ENCODE measurements at places on chromosomes 11 and 22.

GRCh38 chr11:9868641-9869040, 204.8 kb downstream of the SWAP70 start:
- DNase-seq = no peak

GRCh38 chr11:123454060-123454651, 24.1 kb downstream of the GRAMD1B start:
- DNase-seq = no peak

DNA sequence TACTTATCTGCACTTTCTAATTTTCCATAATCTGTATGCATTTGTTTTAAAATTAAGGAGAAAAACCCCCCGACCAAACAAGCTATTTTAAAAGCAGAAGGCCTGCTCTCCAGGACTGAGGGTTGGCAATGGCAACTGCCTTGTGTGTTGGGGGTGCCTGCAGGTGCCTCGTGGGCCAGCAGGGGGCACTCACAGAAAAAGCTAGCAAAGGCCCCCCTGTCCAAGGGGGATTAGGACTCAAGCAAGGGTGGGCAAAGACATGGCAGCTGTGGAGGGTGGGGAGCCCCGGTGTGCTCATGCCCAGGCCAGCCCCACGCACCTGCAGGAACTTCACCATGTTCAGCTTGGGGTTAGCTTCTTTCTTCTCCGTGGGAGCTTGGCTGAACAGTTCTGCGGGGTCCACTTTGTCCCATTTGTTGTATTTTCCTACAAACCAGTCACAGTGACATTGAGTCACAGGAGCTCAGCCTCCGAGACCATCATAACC, 10.3 kb downstream of the TOP3B start:
- DNase-seq = no peak

GRCh38 chr11:94332814-94333213, 28.4 kb downstream of the IZUMO1R start:
- no peak for DNase-seq

DNA sequence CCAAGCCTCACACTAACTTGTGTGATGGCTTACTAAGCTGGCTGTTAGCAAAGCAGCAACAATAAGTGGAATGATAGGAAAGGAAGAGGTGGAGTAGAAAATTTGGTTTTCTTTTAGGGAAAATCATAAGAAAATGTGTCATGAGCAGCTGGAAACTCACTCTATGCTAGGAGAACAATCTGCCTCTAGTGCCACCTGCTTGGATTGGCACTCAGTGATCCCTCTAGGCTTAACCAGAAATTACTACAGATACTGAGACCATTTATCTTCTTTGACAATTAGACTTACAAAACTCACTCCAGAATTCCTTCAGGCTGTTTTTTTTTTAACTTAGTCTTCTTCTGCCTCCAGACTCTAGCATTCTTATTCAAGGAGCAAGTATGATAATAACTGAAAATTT, 117.3 kb downstream of the CD44 start:
- no peak for DNase-seq

- no peak for DNase-seq
Measured at GRCh38 chr11:31387379-31387778, 17.7 kb downstream of the DNAJC24 start.

- no peak for DNase-seq
Measured at GRCh38 chr22:35746248-35746647, 28.6 kb downstream of the APOL5 start.

DNA sequence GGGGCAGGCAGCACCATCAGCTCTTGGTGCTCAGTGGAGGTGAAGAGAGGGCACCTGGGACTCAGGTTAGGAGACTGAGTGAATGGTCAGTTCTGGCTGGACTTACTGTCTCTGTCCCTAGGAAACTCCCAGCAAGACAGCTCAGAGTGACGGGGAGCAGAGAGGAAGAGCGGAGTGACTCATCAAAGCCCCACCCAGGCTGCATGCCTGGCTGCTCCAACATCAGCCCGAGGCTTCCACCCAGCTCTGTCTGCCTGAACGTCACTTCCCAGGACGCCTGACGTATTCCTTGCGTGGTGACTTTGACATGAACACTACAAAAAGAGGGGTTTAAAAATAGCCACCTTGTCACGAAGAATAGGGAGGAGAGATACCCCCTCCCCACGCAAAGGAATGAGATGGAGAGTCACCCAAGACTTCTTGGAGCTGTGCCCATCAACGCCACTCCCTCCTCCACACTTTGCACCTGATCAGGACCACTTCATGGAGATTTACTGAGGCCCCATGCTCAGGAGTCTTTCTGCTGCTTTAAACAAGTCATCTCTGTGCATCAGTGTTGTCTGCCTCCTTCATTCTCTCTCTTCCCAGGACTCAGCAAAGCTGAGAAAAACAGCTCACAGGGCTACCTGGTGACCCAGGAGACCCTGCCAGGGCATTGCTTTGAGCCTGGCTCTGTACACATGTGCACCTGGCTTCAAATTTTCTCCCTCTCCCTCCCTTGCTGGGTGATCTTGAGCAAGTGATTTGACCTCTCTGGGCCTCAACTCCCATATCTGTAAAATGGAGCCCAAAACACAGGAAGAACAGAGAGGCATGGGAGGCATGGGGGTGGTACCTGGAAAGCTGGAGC, 83.1 kb downstream of the MN1 start:
- DNase-seq = no peak

GRCh38 chr11:93686812-93687211, 25.3 kb downstream of the CEP295 start:
- DNase-seq = no peak

- DNase-seq = no peak
Measured at GRCh38 chr11:104764710-104765045, 133.6 kb downstream of the CASP12 start.

GRCh38 chr11:105589346-105589745, 20.5 kb upstream of the GRIA4 start:
- no peak for DNase-seq

GRCh38 chr11:47329987-47330931, 22.2 kb downstream of the MYBPC3 start:
- DNase-seq = no peak

- no peak for DNase-seq
Measured at GRCh38 chr11:13782390-13783075, 114.1 kb downstream of the FAR1 start.

- DNase-seq = no peak
Measured at GRCh38 chr11:50098186-50098725, 65.6 kb downstream of the OR4C45 start.

DNA sequence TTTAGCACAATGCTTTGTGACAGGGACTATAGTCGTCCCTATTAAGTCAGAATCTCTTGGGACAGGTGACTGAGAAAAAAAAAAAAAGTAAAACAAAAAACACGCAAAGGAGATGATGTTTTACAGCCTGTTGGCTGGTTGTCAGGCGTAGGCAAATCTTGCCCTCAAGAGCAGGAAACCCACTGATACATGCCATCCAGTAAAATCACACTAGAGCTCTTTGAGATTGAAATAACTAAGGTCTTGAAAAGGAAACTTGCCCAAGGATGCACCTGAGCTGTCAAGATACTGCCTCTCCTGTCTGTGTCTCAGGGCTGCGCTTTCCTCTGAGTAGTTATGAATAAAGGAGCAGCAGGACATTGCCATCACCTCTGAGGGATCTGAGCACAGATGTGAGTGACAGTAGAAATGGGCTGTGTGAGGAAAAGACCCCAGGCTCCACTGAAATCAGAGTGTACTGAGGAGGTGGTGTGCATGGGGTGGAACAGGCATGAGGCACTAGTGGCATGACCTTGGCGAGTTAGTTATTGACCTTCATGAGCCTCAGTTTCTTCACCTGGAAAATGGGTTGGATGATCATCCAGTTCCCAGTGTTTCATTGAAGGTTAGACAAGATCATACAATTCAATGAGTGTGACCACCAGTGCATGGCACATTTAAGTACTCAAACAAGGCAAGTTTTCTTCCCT, 23.3 kb downstream of the MICAL2 start:
- DNase-seq = no peak

DNA sequence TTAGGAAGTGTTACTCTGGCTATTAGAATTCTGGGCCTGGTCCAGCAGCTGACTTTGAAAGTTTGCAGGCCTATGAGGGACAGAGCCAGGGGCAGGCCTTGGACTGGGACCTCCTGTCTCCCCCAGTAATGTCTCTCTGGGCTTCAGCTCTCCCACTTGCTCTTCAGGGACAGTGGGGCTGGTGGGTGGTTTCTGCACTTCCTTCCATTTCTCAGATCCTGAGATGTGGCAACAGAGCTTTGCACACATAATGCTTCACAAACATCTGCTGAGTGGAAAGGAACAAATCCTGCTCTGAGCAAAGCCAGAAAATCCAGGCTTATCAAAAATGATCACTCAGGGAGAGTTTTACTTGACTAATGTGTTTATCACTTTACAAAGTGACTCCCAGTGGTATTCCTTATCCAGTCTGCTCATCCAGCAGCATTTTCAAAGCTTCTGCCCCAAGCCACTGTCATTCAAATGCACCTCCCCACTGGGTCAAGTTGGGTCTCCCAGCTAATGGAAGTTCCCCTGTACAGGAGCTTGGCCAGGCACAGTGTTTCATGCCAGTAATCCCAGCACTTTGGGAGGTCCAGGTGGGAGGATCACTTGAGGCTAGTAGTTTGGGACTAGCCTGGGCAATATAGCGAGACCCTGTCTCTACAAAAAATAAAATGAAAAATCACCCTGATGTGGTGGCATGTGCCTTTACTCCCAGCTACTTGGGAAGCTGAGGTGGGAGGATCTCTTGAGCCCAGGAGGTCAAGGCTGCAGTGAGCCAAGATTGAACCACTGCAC, 13.5 kb upstream of the OSBP2 start:
- no peak for DNase-seq

- no peak for DNase-seq
Measured at GRCh38 chr11:34431979-34432378, 6.8 kb upstream of the CAT start.

DNA sequence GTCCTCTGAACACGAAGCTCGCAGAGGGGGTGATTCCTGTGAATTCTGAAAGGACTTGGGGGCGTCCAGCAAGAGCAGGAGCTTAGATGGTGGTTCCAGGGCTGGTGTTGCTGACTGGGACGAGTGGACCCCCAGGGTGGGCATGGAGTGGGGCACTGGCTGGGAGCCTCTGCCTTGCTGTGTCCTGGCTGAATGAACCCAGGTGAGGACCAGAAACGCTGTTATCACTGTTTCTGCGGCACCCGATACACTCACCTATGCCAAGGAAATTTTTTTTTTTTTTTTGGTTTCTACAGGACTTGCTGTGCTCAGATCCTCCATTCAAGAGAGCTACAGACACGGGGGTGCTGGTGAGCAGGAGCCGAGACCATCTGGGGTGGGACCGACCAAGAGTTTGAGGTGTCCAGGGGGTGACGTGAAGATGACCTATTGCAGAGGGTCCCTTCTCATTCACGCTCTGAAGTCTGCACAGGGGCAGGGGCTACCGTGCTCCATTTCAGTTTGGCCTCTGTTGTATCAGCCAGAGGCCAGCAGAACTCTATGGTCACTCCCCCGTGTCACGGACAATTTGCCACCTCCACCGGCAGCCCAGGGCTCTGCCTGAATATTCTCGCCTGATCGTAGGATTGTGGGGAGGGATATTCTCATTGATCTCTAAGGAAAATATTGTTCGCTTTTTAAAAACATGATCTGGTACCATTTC, 3.6 kb downstream of the SMIM38 start:
- no peak for DNase-seq

DNA sequence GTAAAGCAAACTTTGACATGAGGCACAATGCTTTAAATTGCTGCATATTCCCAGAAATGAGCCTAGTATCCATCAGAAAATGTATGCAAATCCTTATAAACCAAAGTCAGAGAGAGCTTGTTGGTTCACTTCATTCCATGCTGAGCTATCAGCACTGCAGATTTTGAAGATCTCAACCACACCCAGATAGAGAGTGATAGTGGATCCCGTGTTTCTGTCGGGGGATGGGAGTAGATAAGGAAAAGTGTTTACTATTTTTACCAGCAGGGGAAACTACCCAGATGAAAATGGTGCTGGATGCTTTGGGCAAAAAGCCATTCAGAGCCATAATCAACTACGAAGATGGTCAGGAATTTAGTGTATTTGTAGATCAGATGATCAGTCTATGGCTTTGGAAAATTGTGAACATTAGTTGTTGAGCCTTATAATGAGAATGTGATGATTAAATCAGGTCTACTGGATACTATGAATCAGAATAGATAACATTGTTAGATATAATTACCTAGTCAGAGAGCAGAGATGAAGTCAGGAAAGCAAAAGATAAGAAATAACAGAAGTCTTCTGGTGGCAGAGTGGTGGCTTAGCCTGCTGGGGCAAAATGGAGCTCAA, 10.8 kb downstream of the OR51B6 start:
- DNase-seq = no peak

DNA sequence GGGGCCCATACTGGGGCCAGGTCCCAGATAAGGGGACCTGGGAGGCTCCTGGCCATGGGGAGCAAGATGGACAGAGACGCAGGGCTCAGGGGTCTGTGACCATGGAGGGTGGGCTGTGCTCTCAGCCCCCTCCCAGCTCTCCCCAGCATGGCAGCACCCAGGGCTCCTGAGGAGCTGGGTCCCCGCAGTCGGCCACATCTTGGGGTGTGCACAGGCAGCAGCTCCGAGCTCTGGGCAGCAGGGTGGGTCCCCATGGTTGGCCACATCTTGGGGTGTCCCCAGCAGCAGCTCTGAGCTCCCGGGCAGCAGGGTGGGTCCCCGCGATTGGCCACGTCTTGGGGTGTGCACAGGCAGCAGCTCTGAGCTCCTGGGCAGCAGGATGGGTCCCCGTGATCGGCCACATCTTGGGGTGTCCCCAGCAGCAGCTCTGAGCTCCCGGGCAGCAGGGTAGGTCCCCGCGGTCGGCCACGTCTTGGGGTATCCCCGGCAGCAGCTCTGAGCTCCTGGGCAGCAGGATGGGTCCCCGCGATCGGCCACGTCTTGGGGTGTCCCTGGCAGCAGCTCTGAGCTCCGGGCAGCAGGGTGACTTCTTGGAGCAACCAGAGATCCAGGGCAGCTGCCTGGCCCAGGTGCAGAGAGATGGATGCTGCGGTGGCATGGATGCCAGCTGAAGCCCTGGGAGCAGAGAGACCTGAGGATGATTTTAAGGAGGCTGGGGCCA, 18.3 kb upstream of the MUC5B start:
- no peak for DNase-seq

- DNase-seq = no peak
Measured at GRCh38 chr11:5705688-5706087, 16.1 kb downstream of the TRIM22 start.

- no peak for DNase-seq
Measured at GRCh38 chr11:128095466-128095981, 491.8 kb downstream of the ETS1 start.

GRCh38 chr22:39942439-39943230, 17.6 kb upstream of the TMA7B start:
- no peak for DNase-seq

GRCh38 chr11:28144808-28145207, 36.6 kb downstream of the METTL15 start:
- no peak for DNase-seq

DNA sequence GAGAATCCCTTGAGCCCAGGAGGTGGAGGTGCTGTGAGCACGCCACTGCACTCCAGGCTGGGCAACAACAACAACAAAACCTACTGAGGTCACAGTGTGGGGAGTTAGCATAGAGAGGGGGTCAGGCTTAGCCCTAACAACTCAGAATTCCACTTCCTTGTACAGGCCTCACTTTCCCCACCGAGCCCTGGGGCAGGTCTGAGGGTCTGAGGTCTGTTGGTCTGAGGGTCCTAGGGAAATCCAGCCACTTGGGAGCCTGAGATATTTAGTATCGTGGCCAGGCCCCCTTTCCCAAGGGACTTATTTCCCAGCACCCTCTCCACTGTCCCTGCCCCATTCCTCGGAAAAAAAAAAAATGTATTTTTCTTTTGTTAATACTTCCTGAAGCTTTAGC, 34.8 kb upstream of the HORMAD2 start:
- no peak for DNase-seq

GRCh38 chr11:2838091-2838490, 47.5 kb downstream of the CDKN1C start:
- no peak for DNase-seq
